ENCODE measurements at places on chromosomes 1 and 21.

- DNase-seq = no peak
These were observed 43.2 kb downstream of the HLCS start for GRCh38 chr21:36923270-36923669.

DNA sequence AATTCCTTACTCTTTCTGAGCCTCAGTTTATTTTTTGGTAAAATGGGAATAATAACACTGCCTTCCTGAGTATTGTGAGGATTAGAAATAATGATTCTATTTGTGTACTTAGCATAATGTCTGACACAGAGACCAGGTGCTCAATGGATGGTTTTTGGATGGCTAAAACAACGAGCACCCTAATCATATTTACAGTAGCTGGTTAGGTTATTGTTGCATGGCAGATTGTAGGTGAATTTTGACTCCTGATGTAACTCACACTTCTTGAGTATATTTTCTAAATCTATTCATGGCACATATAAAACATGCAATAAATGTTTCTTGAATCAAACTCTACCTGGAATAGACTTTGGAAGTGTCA, 11.9 kb upstream of the DUSP10 start:
- DNase-seq = no peak

GRCh38 chr1:25744140-25744581, 55.8 kb upstream of the SELENON start:
- no peak for DNase-seq

DNA sequence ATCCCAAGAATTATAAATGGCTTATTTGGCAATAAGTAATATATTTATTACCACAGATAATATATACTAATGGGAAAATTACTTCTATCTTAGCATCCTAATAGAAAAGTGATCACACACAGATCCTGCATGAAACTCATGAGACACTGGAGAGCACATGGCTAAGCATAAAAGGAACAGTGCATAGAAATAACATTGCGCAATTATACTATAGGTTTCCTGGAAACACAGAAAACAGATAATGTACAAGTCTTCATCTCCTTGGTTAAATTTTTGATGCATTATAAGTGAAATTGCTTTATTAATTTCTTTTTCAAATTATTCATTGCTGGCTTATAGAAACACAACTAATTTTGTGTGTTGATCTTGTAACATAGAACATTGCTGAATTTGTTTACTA, 210.4 kb downstream of the USH2A start:
- DNase-seq = no peak

DNA sequence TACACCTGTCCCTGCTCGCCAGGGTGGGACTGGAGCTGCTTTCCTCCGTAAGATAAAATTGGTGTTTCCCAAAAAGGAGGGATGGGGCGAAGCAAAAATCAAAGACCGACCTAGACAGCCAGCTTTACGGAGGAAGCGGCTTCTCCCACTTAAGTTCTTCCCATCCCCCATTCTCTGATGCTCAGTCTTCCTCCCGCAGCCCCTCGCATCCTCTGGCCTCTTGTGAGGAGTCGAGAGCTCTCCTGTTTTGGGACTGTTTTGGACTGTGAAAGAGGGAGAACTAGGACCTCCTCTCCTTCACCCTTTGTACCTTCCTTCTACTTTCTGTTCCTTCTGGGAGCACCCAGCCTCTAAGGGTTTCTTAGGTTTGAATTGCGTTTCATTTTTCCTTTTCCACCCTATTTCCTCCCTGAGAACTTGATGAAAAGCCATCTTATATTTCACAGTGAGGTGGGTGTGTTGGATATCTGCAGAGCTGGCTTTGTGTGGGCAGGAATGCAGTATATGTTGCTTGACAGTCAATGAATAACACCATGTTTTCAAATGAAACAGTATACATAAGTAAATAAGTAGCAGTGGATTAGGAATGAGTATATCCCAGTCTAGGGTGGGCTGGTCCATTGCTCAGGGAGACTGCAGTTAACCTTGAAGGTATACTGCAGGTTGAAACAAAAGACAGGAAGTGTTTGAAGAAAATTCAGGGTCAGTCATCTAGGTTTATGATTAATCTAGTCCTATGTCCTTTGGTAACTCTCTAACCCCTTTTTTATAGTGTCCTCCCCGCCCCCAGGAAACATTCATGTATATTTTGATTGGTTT, 848 bp downstream of the CTTNBP2NL start:
- no peak for DNase-seq
